ENCODE measurements at places on chromosomes 2 and 18.

GRCh38 chr2:67289271-67289670 is 107.9 kb upstream of the ETAA1 start:
- no peak for DNase-seq

GRCh38 chr2:241686324-241686649 is 328 bp downstream of the DTYMK start:
- no peak for DNase-seq

- DNase-seq = no peak
Measured at GRCh38 chr2:223601932-223602666, at the start of gene SCG2. TSS of gene SCG2 (minus strand) at chr2:223602361. CDS start at chr2:223599282, 3,079 bp downstream.

DNA sequence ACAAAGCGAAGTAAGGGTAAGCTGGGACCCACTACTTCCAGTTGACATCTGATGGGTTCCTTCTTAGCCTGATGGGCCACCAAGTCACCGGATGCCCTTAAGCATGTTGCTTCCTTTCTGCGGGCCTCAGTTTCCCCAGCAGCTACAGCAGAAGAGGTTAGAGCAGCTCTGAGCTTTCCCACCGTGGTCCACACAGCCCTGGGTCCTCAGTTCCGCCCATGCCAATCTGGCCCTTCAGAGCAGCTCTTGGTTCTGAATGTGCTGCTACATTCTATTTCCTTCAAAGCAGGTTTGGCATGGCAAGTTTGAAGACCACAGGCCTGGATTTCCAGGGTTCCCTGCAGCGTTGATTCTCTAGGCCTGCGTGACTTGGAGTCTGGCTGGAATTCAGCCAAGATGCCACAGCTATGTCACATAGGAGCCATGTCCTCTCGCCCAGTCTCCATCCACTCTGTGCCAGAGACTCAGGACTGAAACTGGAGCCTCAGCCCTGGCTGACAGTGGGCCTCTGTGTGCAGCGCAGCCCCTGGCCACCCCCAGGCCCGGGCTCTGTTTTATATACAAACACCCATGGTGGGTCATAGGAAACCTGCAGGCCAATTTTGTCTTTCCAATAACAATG is 79.6 kb downstream of the TFCP2L1 start:
- DNase-seq = no peak

All from stimulated activated CD8-positive, alpha-beta memory T cell treated with anti-CD3 and anti-CD28 coated beads, Interleukin-4, amount 100 ng/mL, for 4 hours (primary cell).